H1 (cell line): ENCODE measurements at places on chromosomes 16 and 17. TPM values are rescaled to one million over a fixed set of nuclear protein-coding genes. Genes with fewer than 3 reads are reported as not detected.

DNA sequence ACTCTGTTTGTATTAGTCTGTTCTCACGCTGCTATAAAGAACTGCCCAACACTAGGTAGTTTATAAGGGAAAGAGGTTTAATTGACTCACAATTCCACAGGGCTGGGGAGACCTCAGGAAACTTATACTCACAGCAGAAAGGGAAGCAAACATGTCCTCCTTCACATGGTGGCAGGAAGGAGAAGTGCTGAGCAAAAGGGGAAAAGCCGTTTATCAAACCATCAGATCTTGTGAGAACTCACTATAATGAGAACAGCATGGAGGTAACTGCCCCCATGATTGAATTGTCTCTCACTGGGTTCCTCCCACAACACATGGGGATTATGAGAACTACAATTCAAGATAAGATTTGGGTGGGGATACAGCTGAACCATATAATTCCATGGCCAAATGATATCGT, 30.9 kb downstream of the ABCC1 start:
- DNase-seq, result no peak

The SHBG gene
- 0.69 and 1.2 TPM in 2 replicates for total RNA-seq

- no peak for DNase-seq
Observed at GRCh38 chr16:73275024-73275423, 227.1 kb upstream of the ZFHX3 start.

DNA sequence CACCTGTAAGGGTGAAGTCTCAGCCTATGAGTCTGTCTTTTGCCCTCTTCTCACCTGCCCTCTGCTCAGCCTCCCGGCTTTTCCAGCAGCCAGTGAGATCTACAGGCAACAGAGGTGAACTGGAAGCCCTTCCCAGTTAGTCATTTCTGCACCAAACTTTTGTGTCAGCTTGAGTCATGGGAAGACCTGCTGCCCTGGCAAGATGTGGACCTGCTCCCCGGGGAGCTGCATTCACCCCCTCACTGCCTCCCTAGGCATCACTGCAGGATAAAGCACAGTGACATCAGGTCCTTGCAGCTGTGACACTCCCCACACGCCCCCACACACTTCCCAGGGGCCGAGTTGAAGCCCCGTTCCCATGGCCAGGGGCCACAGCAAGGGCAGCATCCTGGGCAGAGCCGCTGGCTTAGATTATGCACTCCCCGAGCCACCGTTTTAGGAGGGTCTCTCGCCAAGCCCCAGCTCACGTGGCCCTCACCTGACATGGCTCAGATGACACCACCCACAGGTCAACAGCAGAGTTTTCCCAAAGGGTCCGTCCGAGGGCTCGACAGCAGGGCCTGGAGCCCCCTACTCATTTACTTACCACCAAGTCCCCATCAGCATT, 6.5 kb upstream of the ABR start:
- no peak for DNase-seq

DNA sequence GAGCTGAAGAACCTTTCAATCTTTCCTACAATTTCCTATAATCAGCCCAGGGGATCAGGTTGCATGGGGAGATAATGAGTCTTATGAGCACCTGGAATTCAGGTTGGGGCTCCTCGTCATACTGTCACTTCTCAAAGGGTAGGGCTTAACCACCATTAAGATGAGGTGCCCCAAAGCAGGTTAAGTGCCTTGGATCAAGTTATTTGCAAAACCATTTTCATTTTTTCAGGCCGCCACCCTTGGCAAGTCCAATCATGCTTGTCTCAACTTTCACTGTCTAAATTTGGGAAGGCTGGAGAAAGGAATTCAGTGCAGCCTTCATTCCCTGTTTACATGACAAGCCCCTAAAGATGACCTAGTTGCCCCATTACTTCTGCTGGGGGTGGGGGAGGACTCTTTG, 44.9 kb upstream of the TANGO6 start:
- no peak for DNase-seq

GRCh38 chr16:8391257-8391656, 199.1 kb downstream of the TMEM114 start:
- no peak for DNase-seq

DNA sequence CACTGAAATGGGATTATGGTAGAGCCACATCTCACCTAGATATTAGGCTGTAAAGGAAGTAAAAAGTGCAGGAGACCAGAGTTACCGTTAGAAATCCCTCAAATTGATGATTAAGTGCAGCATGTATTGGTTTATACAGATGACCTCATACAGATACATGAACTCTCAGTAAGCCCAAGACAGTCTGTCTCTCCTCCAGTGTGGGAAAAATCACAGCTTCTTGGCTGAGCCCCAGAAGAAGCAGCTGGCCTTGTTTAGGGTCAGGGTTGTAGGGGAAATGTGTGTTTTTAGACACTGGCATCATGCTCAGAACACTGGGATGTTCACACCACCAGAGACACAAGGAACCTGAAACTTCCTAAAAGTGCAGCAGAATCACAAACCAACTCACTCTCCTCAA, 135.9 kb downstream of the KATNIP start:
- DNase-seq, result no peak

The KNOP1 gene
- total RNA-seq, result 80.8 and 87.9 TPM in 2 replicates

DNA sequence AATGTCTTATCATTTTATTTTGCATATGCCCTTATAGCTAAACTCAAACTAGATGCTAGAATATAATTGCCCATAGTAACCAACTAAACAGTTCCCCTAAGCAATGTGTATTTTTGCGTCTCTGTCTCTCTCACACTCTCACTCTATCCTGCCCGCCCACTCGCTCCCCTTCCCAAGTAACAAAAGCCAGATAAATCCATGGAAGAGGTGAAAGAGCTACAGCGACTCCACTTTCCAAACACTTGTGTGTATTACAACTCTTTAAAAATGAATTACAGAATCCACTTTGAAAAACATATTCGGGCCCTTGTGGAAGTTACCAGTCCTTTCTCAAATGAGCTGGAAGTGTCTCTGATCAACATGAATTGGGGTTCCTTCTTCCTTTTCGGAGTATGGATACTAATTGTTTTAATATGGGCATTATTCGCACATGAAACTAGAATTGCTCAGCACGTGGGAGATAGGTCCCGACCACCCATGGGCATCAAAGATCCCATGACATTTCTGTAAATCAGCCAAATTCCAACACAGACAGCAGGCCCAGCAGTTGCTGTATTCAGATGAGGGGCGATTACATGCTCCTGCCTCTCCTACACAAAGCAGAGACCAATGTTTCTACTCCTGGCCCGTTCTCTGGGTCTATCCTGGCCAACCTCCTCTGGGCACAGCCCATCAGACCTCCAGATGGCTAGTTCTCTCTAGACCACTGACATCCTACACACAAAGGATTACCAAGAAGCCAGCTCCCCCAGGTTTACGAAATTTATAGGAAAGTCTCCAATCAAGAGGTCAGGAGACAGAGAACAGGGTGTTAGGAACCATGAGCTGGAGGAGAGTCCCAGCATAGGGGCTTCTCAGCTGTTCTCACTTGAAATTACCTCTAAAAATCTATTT, 121.5 kb downstream of the ZFHX3 start:
- DNase-seq, result no peak

- no peak for DNase-seq
Observed at GRCh38 chr16:63749276-63749675, 1372.6 kb downstream of the CDH11 start.

DNA sequence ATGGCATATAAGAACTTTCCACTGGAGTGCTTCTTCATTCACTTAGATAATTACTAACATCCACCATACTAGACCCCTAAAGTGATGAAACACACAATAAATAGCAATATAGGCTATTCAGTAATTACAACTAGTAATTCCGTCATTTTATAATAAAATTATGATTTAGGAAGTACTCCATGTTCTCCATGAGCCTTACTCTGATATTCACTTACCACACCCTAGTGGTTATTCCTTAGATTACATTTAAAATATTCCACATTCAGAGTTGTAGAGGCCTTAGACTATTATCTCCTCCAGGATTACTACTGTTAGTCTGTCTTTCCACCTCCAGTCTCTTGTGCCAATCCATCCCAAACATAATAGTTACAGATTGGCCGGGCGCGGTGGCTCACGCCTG, 62.4 kb downstream of the STH start:
- DNase-seq, result no peak

- DNase-seq, result no peak
Observed at GRCh38 chr17:3575511-3575910, 17.9 kb upstream of the TRPV3 start.

DNA sequence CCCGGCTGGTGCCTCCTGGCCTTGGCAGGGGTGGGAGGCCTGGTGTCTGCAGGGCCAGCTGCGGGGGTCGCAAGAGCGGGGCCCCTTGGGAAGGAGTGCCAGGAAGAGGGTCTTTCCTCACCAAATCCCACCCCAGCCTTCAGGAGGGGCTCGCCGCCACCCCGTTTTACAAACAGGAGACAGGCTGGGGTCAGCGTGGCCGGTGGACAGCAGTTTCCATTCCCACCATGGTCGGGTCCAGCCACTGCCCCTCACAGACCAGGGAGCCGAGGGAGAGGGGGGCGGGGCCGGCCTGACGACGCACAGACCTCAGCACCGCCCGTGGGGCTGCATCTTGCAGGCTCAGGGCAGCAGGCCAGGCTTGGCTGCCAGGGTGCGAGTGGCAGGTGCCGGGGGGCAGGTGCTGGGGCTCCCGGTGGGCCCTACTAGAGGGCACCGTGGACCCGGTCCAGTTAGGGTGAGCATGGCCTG, 7.6 kb downstream of the CBFA2T3 start:
- DNase-seq, result no peak

The PRSS22 gene
- total RNA-seq, result 2.7 and 4.4 TPM in 2 replicates

DNA sequence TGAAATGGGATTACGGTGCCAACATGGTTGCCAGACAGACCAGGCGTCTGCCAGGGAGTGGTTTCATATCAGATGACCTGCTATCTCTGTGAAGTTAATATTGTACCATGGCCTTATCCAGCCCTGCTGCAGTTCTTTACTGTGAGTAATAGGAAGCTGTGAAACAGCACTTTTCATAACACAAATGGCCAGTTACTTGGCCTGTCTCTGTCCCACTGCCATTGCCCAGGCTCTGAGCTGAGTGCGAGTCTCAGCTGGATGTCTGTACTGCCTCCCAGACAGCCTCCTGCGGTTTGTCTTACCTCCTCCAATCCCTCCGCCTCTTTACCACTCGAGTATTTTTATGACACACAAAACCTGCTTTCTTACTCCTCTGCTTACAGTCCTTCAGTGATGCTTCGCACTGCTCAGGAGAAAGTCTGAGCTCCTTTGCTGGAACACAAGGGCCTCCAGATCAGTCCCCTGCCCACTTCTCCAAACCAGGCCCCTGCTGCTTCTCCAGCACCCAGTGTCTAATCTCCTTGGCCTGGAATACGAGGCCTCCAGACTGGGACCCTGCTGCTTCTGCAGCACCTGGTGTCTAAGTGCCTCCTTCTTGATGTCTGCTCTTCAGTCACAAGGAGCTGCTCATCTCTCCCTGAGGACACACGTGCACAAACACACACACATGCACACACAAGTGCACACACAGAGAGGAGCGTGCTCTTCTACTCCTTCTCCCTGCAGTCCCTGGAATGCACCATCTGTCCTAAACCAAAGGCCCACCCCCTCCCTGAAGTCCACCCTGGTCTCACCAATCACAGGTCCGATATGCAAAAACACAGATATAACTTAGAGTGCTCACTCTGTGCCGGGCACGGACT, 17.1 kb upstream of the RHOT1 start:
- no peak for DNase-seq

The FAHD1 gene
- total RNA-seq, result 20.4 and 20.5 TPM in 2 replicates

GRCh38 chr16:84597931-84598351, 19.9 kb downstream of the COTL1 start:
- DNase-seq, result no peak

GRCh38 chr17:80331820-80332219, 71.2 kb downstream of the RNF213 start:
- DNase-seq, result no peak

- no peak for DNase-seq
Observed at GRCh38 chr17:35981246-35981645, at the start of gene CCL16. TSS of gene CCL16 (minus strand) at chr17:35981497. CDS start at chr17:35981420, 77 bp downstream.

The TLCD3B gene
- total RNA-seq, result 26.9 and 27.8 TPM in 2 replicates

The KRTAP4-6 gene
- total RNA-seq, result not detected in 2 replicates

DNA sequence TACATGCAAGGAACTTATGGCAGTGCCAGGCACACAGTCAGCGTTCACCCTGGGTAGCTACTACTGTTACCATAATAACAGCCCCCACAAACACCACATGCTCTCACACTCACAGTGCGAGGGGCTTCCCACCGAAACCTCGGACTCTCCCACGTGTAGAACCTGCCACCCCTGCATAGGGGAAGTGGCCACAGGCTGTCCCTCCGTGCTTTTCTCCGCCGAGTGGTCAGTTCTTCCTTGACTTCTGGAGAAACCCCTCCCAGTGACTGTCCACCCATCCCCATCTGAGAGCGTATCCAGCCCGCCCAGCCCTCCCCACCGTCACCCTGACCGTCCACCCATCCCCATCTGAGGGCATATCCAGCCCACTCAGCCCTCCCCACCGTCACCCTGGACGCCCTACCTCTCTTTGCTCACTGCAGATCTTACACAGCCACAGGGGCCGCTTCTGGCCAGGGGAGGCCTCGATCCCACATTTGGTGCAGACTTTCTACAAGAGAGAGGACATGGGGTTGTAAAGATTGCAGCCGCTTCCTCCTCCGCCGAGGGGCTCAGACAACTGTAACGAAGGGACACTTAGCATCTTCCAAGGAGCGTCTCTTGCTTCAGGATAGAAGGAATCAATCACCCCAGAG, 71.1 kb downstream of the RPH3AL start:
- no peak for DNase-seq

DNA sequence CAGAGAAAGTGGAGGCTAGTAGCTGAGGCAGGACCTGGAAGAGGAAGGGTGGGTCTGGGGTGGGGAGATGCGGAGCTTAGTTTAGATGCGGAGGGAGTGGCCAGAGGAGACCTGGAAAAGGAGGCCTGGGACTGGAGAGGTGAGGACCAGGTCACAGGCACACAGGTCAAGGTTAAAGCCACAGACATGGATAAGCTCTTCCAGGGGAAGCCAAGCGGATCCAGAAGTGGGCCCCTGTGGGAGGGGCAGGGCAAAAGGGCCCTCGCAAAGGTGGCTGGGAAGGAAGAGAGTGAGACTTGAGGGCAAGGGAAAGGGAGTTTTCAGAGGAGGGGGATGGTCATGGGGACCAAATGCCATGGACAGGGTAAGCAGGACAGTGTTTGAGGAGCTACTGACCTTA, 13.9 kb upstream of the MLLT6 start:
- no peak for DNase-seq

GRCh38 chr17:3885970-3886369, 6.9 kb downstream of the CAMKK1 start:
- no peak for DNase-seq

GRCh38 chr17:74288785-74289184, 14.8 kb downstream of the DNAI2 start:
- no peak for DNase-seq

- DNase-seq, result no peak
Observed at GRCh38 chr16:11907160-11907970, 8.4 kb downstream of the GSPT1 start.

The KRTAP4-5 gene
- not detected in 2 replicates for total RNA-seq

GRCh38 chr17:3512505-3513171, 36.8 kb downstream of the ASPA start:
- DNase-seq, result no peak
